ENCODE measurements at places on chromosomes 16 and 17.

DNA sequence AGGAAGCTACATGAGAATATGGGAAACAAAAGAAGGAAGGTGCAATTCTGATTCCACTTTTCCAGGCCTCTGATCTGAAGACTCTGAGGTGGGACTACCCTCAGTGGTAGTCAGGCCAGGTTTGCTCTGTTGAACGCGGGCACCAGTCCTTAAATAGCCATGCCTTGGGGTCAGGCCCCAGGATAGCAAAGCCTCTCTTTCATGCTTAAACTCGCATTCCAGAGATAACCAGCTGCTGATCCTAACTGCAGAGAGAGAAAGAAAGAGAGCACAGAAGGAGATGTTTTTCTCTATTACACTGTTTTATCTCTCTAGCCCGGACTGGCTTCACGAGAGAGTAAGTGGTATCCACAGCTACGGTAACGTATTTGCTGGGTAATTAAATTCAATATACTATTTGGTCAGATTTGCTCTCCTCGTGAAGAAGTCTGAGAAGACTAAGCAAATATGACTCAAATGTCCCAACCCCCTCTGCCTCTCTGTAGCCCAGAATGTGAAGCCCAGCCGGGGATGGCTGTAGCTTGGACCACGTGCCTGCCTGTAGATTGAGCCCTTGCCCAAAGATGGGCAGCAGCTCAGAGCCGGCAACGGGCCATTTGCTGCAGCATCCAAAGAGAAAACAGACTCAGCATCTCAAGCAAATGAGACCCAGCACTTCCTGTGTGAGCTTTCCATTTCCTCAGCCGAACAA is 122.2 kb downstream of the SMG6 start:
- no peak for DNase-seq

DNA sequence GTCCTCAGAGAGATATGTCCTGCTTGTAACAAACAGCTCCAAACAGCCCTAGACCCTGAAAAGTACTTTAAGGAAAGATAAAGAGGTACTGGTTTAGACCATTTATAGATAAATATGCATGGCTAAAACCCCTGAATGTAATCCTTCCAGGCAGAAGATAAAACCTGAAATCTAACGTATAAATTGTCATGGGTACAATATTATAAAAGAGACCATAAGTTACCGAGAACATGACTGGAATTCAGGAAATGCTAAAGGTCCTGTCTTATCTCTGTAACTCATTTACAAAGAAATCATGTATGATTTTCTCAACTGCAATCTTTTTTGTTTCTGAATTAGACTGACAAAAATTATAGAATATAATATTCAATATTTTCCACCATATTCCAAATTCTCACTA is 9.2 kb upstream of the KANSL1 start:
- no peak for DNase-seq

- no peak for DNase-seq
Measured at GRCh38 chr16:5175266-5175665, 77.7 kb upstream of the EEF2KMT start.

DNA sequence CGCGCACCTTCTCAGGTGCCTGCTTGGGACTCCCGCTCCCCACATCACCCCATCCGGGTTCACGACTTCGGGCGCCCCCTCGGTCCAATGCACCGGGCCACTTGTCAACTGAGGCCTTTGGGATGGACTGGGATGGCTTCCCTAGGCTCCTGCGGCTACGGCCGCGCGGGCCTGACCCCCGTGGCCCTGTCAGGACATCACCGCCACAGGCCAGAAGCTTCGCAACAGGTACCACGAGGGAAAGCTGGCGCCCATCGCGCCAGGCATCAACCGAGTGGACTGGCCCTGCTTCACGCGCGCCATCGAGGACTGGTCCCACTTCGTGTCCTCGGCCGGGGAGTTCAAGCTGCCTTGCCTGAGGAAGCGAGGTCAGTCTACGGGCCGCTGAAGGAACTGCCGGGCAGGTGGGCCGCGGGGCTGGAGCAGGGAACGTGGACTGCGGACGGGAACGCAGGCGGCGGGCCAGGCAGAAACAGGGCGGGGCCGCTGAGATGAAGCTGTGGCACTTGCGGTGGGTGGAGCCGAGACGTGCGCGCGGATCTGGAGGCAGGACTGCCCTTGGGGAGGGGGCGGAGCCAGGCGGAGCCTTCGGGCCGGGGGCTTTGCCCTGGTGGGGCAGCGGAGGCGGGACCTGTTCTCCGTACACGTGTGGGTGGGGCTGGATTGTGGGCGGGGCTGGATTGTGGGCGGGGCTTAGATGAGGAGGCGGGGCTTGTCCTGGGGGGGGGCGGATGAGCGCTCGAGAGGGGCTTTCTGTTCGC is 13.7 kb upstream of the CNGB1 start:
- DNase-seq = no peak

- DNase-seq = no peak
Measured at GRCh38 chr16:83652943-83653342, 154.8 kb upstream of the HSBP1 start.

DNA sequence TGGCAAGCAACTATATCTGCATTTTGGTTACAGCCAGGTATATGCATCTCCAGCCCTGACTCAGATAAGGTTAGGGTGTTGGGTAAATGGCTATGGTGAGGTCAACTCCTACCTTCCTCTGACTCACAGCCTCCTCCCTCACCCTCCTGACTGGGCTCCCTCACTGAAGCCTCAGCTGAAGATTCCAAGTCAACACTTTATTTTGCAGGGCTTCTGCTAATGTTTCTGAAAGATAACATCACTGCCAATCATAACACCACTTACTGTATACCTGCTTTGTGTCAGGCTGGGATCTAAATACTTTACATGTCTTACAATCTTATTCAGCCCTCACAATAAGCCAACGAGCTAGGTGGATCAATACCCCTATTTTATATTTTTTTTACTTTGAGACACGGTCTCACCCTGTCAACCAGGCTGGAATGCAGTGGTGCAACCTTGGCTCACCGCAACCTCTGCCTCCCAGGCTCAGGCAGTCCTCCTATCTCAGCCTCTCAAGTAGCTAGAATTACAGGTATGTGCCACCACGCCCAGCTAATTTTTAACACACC is 47.8 kb upstream of the GCSH start:
- no peak for DNase-seq

GRCh38 chr16:85363881-85364280 is 249.2 kb upstream of the GSE1 start:
- DNase-seq = no peak

- no peak for DNase-seq
Measured at GRCh38 chr16:54928411-54929089, 2.1 kb upstream of the IRX5 start.

DNA sequence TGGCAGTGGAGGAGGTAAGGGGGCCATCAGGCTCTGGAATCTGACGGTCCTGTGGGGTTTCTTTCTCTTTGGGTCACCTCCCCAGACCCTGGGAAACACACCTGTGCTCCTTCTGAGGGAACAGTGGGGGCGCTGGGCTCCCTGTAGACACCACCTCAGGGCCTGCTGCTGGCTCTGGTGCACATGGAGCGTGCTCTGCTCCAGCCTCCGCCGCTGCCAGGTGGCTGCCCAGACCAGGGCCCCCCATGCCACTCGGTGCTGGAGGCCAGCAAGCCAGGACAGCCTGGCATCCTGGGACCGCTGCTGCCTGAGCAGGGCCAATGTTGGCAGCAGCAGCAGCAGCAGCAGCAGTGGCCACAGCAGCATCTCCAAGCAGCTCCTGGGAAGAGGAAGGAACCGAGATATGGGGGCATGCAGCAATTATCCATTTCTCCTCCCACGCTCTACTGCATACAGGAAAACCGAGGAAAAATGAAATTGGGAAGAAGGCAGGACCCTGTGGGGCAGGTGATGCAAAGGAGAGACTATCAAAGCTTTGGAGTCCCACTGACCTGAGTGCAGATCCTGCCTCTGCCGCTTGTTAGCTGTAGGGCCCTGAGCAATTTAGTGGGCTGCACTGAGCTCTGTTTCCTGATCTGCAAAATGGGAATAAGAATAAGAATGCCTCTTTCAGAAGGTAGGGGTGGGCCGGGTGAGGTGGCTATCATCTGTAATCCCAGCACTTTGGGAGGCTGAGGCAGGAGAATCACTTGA is 902 bp downstream of the GHDC start:
- no peak for DNase-seq
